ENCODE measurements at places on chromosomes 16 and 17.

- no peak for DNase-seq
These were observed 174.9 kb downstream of the ZFHX3 start for GRCh38 chr16:72873044-72873443.

- DNase-seq: no peak
These were observed at the start of gene MILR1 for GRCh38 chr17:64448665-64449512. TSS of gene MILR1 (plus strand) at chr17:64449115. CDS start at chr17:64449169, 54 bp downstream.

DNA sequence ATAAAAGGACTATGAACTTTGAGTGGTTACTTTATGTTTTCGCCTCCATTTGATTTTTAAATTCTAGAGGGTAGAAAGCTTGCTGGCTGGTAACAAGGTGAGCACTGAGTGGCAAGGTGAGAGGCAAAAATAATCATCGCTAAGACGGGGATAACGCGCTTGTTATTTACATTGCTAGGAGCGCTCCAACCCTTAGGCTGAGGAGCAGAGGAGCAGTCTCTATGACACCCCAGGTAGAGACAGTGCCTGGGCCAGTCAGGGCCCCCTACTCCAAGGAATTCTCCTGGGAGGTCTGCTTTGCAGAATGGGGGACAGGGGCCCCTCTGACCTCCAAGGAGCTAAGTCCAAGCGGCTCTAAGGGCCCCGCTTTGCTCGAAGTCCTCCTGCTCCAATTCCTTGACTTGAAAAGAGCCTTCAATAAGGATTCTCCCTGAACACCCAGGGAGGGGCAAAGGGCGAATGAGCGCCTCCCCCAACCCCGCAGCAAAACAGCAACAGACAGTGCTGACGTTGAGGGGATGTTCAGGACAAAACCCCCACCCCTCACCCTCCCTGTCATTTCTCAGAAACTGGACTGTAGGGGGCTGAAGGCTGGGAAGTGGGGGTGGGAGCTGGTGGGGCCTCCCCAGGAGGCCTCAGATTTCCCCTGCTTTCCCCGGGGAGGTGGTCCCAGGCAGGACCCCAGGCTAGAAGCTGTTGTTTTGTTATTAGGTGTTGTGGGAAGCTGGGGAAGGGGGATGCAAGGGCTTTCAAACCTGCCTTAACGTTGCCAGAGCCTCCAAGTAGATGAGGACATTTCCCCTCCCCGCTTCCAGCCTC is 10.2 kb upstream of the FOXF1 start:
- DNase-seq: no peak

DNA sequence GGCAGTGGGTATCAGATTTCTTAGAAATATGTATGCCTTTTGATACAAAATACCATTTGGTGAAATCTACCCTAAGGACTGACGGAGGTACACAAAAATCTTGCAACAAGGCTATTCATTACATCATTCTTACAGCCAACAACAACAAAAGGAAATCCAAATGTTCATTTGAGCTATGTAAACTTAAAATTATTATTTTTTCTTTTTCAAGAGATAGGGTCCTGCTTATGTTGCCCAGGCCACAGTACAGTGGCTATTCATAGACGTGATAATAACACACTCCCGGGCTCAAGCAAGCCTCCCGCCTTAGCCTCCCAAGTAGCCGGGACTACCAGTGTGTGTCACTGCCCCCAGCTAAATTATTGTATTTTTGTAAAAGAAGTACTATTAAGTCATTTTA is 9.0 kb downstream of the SRR start:
- DNase-seq: no peak

DNA sequence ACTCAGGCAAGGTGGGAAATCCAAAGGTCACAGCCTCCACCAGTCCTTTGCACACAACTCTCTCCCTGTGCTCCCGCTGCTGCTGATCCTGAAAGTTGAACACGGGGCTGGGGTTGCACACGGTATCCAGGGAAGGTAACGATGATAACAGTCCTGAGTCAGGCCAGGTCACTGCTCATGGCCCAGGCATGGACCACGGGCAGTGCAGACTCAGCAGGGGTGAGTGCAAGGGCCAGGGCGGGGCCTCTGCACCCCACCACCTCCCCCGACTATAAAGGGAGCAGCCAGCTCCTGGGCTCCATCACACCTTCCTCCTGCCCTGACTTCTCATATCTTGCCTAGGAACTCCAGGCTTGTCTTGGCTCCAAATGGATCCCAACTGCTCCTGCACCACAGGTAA is at the start of gene MT1B:
MT1B (plus strand) TSS at position 301 of the 400 bp plus-strand sequence; CDS start at position 369, 68 bp downstream.
- DNase-seq: no peak

- no peak for DNase-seq
These were observed 8.8 kb downstream of the SEC14L5 start for GRCh38 chr16:4966736-4967453.

DNA sequence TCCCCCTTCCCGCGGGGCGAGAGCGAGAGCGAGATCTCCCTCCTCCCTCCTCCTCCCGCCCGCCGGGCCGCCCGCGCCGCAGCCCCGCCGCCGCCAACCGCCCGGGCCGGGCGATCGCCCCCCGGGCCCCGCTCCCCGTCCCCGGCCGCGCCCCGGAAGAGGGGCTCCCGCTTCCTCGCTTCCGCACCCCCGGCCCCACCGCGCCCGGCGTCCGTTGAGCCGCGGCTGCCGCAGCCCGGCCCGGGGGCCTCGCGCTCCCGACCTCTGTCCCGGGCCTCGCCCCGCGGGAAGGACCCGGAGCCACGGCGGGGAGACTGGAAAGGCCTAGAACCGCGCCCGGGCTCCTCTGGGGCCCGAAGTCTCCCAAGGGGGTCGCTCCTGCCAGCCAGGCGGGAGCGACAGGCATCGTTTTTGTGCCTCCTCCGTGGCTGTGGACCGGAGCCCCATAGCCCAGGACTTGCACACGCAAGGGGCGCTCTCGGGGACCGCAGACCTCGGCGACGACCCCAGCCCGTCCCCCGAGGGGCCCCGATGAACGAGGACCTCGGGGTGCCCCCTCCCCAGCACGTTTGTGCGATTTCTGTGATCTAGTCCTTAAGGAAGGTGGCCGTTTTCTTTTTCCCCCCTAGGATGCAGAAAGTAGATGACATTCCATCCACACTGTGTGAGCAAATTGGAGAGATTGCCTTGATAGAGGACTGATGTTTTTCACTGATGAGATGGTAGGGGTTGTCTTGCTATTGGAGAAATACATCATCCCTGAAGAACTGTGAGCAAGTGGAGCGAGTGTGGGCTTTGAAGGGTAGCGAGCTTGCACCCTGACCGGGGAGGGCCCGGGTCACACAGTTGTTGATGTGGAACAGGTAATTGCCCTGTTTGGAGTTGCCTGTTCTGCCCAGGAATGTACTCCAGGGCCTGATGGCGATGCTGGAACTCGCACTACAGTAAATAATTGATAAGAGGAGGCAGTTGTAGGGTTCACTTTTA is 611 bp downstream of the BANP start:
- no peak for DNase-seq

DNA sequence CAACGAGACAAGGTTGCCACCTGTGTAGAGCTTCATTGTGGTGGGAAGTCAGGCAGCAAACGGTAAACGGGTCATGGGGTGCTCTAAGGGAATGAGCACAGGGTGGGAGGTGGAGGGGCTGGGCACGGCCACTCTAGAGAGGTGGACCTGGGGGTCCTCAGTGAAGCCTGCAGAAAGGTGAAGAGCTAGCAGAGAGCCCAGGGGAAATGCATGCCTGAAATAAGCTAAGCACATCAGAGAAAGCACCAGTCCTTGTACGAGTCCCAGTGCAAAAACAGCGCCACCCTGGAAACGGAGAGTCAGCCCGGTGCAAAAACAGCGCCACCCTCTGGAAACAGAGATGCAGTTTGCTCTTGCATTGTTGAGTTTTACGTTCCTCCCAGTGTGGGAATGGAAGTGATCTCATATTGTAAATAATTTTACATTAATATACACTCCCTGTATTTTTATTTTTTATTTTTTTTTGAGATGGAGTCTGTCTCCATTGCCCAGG is 65.0 kb downstream of the TBC1D16 start:
- no peak for DNase-seq

DNA sequence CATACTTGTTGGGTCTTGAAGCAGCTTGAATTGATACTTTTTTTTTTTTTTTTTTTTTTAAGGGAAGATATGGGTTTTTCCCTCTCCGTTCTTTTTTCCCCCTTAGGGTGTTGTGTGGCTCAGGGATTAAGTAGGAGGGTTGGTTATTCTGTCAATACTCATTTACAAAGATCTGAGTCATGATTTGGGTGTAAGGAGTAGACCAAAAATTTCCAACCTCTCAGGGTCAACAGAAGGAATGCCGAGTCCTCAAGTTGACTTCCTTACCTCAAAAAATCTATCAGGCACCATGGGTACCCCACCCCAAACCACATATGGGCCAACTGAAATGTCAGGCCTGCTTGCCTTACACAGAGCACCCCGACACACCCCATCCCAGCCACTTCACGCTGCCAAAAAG is 230.5 kb downstream of the CCDC182 start:
- DNase-seq: no peak

DNA sequence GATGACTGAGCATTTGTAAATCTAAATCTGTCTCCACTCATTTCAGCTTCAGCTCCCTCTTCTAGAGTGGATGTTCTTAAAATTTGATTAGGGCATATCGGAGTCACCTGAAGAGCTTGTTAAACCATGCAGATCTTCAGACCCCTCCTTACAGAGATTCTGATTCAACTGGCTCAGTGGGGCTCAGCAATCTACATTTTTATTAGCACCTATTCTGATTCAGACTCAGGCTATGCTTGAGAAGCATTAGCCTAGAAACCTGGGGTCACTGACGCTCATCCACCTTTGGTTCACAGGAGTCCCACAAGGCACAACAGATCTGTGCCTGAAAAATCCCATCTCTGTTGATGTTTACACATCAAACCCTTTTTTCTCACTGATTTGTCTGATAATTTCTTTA is 365.6 kb downstream of the GRIN2A start:
- DNase-seq: no peak

DNA sequence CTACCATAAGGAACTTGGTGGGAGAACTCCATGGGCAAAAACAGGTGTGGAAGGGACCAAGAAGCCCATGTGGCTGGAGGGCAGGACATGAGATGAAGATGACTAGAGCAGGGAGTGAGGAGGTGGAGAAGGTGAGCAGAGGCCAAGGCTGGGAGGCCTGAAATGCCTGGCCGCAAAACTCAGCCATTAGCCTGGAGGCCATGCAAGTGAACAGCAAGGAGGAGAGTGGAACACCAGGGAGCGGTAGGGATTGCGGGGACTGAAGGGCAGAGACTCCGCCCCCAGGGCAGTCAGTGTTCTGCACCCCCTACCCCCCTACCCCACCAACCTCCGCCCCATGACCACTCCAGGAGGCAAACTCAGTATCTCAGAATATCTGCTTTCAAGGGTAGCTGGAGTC is 17.0 kb downstream of the BCL7C start:
- no peak for DNase-seq

GRCh38 chr17:59151591-59151990 is 3.4 kb downstream of the SKA2 start:
- no peak for DNase-seq

DNA sequence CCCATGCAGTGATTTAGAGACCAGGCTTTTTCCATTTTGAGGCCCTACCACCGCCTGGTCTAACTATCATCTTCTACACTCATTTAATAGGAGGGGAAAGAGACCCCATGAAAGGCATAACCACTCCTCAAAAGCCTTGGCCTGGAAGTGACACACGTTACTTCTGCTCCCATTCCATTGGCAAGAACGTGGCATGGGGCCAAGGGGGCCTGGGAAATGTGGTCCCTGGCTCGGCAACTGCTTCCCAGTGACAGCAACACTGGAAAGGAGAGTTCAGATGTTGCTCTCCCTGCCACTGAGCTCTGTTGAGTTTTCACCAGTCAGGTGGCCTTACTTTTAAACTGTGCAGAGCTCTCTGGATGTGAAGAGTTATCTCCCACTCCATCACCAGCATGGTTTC is 45.2 kb upstream of the MAP3K14 start:
- DNase-seq: no peak

DNA sequence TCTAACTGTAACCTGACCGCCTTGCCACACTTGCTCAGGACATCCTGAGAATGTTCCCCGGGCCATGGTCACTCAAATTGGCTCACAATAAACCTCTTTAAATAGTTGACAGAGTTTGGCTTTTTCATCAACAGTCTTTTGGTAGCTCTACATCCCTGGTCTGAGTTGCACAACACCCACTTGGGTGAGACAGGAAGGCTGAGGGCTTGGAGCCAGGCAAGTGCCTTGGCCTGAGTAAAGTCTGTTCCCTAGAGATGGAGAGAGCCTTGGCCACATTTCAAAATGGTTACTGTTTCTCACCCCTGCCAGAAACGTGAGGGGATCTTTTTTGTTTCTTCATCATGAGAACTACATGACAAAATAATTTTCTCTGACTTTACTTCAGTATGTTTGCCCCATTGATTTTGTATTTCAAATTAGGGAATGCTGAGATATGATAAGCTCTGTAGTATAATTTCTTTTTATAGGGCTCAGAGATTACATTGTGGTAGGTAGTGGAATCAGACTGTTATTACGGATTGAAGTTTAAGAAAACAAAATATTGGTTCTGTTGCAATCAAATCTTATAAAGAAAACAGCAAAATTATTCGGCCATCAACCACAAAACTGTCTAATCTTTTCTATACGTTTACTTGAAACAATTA is 53.9 kb upstream of the NETO2 start:
- DNase-seq: no peak

DNA sequence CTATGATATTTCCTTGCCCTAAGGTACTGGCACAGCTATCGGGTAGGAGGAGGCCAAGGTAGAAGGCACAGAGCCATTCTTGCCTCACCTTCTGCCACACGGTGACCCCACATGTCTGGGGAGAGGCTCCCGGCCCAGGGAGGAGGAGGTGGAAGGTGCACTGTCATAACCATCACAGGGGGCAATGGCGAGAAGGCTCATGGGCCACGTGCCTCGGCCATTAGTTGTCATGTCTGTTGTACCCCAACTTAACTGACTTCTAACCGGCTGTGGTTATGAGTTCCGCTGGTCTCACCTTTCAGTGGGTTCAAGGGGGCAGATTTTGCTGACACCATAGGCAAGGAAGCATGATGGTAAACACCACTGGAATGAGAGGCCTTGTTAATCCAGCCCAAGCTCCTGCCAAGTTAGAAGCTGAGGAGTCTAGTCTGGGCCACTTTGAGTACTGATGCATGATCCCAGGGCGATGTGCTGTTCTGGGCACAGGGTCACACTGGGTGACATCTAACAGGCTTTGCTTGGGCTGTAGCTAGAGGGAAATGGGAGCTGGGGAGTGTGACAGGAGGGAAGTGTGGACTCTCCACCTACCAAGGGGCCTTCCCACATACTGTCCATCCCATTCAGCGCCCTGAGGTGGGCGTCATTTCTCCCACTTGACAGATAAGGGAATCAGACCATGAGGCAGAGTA is 39.6 kb downstream of the HLF start:
- DNase-seq: no peak

DNA sequence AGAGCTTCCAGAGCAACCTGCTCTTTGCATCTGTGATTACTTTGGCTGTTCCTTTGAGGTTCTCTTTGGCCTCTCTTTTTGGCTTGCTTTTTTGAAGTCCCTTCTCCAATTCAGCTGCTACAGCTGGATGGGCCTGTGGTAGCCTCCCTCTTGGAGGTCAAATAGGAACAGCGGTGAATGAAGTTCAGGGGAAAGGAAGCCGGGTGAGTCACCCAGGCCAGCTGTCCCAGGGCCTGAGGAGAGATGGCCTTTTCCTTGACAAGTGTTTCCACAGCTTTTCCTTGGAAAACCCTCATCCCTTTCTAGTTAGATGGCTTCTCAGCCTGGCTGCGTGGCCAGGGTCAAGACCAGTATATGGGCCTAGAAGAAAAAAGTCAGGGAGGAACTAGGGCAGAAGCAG is 103.1 kb downstream of the STX8 start:
- DNase-seq: no peak

- DNase-seq: peak; percentile 51
These were observed 4.6 kb upstream of the TAF15 start for GRCh38 chr17:35804658-35805192.

Measured in NCI-H2081 treated with DMSO at 0.1 percent for 48 hours (cell line).